ENCODE measurements at places on chromosomes 12 and 14. TPM values are rescaled to one million over a fixed set of nuclear protein-coding genes. Genes with fewer than 3 reads are reported as not detected.

The DEPDC4 gene
- 0.81 TPM for total RNA-seq

The TSHR gene
- 0.17 TPM for total RNA-seq

The PRR4 gene
- 0.98 TPM for total RNA-seq

The OTOGL gene
- total RNA-seq = not detected

The PPM1H gene
- total RNA-seq = not detected

- DNase-seq = no peak
Measured at GRCh38 chr12:89556976-89557375, 31.1 kb upstream of the POC1B start.

- no peak for DNase-seq
Measured at GRCh38 chr12:31866523-31866922, 92.7 kb upstream of the RESF1 start.

DNA sequence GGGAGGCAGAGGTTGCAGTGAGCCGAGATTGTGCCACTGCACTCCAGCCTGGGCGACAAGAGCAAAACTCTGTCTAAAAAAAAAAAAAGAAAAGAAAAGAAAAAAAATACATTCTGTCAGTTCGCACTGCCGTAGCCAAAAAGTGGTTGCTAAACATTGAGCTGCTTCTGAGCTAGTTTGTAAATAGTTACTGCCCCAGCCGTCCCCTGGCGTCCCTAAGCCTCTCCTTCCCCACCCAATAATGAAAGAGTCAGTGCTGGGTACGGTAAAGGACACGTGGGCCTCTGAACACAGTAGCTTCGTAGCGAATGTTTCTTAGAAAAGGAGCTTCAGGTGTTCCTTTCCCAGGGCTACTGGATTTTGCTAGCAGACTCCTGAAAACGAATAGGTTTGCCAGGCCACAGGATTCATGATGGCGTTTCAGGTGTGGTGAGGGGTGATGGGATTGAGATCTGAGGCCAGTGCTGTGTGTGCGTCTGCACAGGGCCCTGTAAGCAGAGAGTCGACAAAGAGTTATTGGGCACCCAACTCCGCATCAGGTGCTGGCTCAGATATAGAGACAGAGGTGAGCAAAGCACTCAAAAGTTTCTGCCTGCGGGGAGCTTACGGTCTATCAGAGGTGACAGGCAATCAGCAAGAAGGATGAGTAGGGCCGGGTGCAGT, 94.1 kb downstream of the LGMN start:
- DNase-seq = no peak

DNA sequence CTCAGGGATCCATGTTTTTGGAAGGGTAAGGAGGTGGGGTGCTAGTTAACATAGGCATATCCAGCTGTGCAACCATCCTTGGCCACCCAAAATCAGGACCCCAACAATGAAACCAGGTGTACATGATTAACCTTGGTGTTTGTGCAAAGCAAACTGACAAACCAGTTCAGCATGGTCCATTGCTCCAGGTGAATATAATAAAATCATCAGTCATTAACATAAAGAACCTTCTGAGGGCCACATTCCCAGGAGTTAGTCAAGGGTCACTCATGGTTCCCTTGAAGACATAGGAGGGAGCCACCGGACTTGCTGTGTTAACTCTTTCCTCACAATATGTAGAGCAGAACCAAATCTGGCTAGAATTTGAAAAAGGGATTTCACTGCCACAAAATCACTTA, 17.8 kb downstream of the SLC38A2 start:
- no peak for DNase-seq

DNA sequence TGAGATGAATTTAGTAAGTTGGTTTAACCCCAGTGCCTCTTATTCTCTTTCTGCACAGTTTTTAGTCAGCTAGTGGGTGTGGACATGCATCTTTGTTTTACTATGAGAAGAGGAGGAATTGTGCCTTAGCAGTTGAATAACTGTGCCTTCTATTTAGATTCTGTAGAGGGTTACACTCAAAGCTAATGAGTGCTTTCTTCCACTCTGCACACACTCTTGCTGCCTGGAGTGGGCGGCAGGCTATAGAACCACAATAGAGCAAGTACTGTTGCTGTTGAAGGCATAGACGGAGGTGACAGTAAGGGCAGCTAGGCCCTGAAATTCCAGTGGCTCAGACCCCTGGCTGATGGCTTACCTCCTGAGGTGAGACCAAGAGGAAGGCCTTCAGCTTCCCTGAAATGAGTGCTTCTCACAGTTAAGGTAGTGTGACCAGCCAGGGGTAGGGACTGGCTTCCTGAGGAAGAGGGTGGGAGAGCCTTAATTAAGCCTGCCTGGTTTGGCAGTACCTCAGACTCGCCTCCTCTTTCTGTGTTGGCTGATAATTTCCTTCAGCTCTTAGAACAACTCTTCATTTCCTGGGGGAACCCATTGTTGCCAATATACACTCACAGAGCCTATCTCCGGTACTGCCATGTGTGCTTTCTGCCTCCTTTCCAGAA, 24.7 kb downstream of the SUSD6 start:
- DNase-seq = no peak

DNA sequence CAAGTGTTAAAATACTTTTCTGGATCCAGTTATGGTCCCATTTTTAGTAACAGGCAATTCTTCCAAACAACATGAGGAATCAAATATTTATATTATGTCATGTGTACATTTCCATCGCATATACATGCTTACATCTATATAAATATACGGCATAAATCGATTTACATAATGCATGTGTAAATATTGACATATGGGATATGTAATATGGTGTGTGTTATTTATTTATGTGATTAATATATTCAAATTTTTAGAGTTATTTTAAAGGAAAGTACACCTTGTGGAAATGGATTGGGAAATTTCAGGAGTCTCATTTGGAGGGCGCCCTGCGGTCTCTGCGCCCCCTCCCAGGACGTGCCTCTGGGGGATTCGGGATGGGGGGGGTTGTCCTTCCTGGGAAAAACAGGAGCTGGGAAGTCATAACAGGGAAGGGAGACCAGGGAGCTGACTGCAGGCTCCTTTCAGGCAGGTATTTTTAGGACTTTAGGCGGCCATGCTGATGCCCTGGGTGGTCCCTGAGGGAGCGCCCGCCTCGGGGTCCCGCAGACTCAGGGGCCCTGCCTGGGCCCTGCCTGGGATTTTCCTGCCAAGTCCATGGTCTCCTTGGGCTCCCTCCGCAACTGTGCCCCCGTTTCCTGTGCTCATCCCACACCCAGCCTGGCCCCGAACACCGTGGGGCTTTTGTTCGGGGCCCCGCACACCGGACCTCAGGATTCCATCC, 82.7 kb upstream of the SFSWAP start:
- no peak for DNase-seq

- no peak for DNase-seq
Measured at GRCh38 chr12:78290606-78291345, 460.1 kb downstream of the NAV3 start.

DNA sequence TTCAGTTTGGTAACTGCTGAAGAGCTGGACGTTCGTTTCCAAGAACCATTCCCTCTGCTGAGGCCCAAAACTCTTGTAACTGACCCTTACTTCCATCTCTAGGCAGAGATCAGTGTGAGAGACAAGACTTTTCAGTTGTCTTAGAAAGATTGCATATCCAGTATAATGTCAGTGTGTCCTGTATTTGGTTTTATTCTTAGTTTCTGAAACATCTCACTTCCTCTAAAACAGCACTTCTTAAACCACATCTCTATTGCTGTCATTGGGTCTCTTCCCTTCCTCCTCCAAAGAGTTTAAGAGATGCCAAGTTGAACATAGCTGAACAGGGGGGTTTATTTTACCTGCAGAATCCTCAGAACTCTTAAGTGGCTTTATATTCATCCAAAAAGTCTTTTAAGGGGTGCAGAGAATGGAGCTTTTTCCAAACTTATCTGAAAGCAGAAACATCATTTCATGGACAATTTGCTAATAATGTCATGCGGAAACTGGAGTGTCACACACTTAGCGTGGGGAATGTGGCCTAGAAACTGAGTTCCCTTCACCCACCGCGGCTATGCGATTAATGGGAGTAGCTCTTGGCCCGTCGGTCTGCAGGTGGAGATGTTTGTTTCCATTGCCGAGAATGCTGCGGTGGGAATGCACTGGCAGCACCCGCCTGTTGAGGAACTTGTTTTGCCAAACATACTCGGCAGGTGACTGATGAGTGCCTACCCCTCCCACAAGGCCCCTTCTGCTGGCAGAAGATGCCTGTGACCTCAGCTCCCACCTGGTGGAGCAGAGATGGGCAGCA, 148.2 kb downstream of the ADGRD1 start:
- DNase-seq = no peak

DNA sequence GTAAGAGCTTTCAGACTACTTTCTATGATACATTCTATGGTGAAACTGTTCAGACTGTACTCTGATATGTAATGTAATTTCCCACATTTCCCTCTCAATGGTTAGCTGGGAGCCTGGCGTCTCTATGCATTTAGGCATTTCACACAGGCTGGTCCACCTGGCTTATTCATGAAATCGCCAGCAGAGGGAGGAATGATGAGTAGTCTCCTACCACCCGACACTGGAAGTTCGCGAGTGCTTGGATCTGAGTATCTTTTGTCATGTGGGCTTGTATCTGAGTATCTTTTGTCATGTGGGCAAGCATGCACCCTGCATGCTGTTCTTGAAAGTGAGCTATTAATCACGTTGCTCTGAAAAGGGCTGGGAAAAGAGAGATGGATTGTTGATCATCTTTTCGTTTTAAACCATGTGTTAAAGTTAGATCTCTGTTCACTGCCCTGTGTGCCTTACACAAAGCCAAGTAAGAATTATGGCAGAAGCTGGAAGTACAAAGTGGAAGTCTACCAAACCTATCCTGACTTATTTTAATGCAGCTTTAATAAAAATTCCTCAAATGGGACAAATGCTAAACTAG, 235.0 kb downstream of the ATP23 start:
- DNase-seq = no peak

DNA sequence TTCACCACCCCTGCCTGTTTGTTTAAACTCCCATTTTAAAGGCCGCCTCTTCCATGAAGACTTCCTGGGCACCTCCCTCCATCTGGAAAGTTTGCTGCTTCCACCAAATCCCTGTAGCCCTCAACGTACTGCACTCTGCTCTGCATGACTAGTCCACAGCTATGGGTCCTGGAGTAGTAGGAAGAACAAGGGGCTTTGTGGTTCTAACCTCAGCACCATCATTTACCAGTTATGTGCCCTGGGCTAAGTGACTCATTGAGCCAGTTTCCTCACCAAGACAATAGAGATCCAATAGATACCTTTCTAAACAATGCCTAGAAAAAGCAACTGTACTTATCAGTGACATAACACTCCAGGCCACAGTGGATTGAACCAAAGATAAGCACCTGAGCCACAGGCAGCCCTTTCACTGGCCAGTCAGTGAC, 8.5 kb upstream of the LTBP2 start:
- DNase-seq = no peak

DNA sequence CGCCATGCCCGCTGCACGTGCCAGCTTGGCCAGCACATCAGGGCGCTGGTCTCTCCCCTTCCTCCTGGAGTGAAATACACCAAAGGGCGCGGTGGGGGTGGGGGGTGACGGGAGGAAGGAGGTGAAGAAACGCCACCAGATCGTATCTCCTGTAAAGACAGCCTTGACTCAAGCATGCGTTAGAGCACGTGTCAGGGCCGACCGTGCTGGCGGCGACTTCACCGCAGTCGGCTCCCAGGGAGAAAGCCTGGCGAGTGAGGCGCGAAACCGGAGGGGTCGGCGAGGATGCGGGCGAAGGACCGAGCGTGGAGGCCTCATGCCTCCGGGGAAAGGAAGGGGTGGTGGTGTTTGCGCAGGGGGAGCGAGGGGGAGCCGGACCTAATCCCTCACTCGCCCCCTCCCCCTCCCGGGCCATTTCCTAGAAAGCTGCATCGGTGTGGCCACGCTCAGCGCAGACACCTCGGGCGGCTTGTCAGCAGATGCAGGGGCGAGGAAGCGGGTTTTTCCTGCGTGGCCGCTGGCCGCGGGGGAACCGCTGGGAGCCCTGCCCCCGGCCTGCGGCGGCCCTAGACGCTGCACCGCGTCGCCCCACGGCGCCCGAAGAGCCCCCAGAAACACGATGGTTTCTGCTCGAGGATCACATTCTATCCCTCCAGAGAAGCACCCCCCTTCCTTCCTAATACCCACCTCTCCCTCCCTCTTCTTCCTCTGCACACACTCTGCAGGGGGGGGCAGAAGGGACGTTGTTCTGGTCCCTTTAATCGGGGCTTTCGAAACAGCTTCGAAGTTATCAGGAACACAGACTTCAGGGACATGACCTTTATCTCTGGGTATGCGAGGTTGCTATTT, 914 bp upstream of the CCND2 start:
- peak; percentile 55 for DNase-seq

DNA sequence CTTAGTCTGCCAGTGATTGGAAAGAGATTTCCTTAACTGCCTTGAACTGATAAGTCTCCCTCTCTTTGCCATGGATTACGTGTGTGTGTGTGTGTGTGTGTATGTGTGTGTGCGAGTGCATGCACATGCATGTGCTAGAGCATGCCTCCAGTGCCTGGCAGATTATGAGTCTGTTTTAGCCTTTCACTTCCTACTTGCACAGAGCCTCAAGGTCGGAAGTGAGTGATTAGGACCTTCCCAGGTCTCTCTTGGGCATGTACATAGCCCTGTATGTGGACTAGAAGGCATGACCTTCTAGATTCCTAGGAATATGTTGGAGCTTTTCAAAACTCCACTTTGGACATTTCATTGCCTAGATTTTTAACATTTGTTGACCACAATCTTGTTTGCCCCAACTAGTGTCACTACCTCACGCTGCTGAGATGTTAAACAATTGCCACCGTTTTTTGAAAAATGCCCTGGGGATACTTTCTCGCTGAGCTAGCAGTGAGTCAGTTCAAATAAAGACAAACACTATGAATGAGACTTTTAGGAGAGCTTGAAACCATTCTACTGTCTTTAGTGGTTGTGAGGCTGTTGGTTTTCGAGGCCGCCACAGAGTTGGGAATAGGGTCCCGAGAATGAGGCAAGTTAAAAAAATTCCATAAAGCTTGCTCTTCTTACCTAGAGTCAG, 28.2 kb downstream of the KIAA0586 start:
- no peak for DNase-seq

- DNase-seq = no peak
Measured at GRCh38 chr12:121279071-121279375, 17.5 kb downstream of the CAMKK2 start.

GRCh38 chr12:97650242-97650641, 187.6 kb downstream of the RMST start:
- DNase-seq = no peak

DNA sequence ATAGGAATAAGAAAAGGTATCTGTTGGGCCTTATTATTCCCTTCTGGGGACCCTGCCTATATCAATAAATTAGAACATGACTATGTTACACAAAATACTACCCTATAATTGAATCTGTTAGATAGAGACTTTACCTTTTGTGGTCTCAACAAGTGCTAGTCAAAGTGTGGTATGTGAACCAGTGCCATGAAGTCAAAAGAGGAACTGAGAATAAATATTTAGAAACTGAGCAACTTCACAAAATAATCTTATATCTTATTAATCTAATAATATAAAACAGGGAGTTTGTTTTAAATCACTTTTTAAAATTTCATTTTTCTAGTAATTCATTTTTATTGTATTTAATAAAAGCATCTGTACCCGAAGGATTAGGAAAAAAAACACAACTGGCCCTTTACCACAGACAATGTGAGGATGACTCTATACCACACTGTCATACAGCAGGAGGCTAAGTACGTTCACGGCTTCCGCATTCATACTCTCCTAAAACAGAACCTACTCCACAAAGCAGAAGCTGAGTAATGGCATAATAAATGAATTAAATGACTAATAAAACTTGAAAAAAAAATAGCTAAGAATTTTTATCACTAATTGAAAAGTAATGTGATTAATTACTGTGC, 42.1 kb downstream of the SEC23A start:
- DNase-seq = no peak

Measured in activated B cell treated with CpG ODN at 0.5 μM for 24 hours (primary cell).